ENCODE measurements at places on chromosomes 5 and 9.

DNA sequence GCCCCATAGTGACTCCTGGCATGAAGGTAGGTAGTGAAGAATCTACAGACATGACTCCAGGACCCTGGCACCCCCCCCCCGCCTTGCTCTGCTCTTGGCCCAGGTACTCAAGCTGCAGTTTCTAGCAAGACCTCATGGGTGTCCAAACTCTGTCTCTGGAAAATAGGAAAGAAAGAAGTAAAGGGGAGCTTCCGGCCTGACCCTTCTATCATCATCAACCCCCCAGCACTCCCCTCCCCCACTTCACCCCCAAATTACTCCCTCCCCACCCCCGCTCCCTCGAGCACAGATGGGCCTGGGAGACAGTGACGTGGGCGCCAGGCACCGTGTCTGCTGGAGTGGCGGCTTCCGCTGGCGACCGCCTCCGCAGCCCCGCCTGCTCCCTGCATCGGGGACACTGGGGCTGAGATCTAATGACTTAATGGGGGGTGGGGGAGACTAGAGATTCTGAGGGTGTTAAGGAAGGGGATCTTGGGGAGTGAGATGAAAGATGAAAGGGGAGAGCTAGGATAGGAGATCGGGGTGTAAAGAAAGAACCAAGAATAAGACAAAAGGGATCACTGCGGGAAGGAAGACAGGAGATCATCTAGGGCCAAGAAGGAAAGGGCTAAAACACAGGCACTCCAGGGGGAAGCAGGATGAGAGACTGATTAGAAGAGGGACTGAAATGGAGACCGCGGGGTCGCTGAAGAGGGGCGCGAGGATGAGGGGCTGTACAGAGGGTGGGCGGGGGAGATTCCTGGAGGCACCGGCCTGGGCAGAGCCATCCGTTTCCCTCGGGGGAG, 1.1 kb upstream of the DNAJB5 start:
- no peak for DNase-seq

GRCh38 chr9:116355153-116355921, 201.7 kb downstream of the PAPPA start:
- DNase-seq = peak; percentile 33

GRCh38 chr5:91706785-91707520, 323.8 kb upstream of the ARRDC3 start:
- no peak for DNase-seq

DNA sequence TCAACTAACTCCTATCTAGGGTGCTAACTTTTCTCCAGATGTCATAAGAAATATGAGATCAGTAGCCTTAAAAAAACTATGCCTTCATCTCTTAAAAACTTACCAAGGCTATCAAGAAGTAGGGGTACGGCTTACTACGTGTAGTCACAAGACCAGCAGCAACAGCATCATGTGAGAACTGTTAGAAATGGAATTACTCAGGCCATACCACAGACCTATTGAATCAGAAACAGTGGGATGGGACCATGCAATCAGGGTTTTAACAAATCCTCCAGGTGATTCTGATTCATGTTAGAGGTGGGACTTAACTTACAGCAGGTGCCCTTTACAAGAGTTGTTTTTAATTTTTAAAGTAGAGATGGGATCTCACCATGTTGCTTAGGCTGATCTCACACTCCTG, 4.6 kb downstream of the IFNE start:
- no peak for DNase-seq

DNA sequence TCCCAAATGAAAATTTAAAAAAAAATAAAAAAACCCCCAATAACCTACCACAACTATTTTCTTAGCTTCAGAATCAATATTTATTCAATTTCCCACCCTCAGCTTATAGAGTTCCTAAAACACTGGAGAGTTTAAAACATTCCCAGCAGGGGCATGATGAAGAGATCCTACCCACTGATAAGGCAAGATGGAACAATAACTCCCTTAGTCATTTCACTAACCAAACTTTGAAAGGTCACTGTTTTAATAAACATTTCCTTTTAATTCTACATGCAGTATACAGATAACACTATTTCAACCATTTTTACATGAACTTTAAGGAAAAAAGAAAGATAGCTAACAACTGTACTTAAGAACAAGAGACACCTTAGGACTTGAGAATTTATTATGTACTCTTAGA, 34.9 kb upstream of the ACOT12 start:
- no peak for DNase-seq
